Posterior cingulate gyrus (tissue), 11 donors: ENCODE measurements at places on chromosomes 5 and 9.

DNA sequence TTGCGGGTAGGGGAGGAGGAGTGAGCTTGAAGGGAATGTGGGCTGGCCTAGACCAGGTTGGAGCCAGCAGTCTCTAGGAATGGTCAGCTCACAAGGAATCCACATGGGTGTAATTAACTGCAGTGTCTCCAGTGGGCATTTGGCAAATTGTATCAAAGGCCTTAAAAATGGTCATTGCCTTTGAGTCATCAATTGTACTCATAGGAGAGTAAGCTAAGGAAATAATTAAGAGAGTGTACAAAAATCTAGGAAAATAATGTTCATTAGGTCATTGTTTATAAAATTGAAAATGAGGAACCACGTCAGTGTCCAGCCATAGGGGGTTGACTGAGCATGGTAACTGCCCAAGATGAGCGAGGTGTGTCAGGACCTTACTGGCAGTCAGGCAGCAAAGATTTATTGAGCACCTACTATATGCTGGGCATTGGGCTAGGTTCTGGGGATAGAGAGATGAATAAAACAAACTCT lies 29.8 kb upstream of the RPL26L1 start:
- DNase-seq, result no peak

DNA sequence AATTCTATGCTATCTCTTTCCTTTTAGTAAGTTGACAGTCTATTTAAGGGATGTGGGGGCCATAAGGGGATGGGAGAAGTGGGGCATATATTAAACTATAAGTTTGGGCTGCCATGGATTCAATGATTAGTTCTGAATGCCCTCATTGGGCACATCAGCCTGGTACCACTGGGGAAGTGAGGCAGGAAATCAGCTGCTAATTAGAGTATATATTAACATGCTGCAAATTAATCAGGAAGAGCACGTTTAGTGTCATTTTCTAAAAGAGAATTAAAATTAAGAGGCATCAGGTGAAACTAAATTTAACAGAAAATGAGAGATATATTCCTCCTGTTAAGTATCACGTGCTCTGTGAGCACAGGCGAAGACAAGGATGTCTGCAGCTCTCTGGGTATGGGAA lies 123.0 kb upstream of the GNA14 start:
- DNase-seq, result no peak

DNA sequence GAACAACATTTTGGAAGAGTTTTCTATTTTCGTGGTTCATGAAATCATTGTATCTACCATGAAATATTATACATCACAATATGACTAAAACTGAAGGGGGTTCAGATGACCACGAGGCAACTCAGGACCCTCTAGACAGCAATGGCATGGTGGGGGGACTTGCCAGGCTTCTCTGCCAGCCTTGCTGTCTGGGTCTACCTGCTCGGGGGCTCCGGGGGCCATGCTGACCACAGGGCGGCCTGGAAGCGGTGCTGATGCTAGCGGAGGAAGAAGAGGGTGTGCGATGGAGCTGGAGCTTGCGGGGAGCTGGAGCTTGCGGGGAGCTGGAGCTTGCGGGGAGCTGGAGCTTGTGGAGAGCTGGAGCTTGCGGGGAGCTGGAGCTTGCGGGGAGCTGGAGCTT lies 89.2 kb upstream of the IRX4 start:
- DNase-seq, result no peak

DNA sequence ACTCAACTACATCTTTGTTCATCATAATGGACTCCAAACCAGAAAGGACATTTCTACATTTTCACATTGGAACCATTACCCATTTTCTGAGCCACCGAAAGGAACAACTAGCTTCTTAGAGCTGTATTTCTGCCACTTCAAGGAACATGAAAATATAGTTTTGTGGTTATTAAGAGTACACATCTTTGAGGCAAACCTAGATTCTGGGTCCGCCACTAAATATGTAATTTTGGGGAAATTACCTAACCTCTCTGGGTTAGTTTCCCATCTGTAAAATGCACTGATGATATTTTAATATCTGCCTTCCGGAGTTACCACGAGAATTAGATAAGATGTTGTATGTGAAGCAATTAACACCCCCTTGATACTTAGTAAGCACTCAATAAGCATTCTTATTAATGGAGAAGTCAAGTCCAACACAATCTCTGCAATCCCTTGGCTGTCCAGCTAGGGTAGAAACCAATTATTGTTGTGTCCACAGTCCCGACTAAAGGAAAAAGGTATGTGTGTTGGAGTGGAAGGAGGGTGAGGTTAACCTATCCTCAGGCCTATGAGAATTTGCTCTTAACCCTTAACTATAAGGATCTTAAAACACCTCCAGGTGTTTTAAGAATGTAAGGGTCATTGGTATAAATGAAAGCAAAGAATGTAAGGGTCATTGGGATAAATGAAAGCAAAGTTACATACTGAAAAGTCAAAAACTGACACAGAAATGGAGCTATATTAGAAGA lies 94.0 kb upstream of the PTGER4 start:
- DNase-seq, result no peak
